ENCODE measurements at places on chromosomes 6 and 20.

DNA sequence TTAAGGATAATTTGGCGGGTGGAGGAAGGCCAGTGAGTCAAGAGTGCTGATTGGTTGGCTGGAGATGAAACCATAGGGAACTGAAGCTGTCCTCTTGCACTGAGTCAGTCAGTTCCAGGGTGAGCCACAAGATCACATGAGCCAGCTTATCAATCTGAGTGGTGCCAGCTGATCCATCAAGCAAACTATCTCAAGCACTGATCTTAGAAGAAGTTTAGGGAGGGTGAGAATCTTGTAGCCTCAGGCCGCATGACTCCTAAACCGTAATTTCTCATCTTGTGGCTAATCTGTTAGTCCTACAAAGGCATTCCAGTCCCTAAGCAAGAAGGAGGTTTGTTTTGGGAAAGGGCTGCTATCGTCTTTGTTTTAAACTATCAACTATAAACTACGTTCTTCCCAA lies 954.3 kb downstream of the KIF16B start:
- DNase-seq, result no peak

GRCh38 chr6:2973676-2974075 lies 2.3 kb upstream of the SERPINB6 start:
- DNase-seq, result no peak

DNA sequence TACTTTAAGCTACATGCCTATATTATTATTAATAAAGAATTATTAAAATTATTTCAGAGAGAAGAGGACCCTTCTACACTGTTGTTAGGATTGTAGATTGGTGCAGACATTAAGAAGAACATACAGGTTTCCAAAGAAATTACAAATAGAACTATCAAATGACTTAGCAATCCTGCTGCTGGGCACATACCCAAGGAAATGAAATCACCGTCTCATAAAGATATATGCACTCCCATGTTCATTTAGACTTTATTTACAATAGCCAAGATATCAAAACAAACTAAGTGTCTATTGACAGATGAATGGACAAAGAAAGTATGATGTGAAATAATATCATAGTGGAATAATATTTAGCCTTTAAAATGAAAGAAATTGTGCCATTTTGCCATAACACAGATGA lies 687.7 kb upstream of the POU3F2 start:
- no peak for DNase-seq

GRCh38 chr6:39772559-39773273 lies 19.5 kb upstream of the DAAM2 start:
- DNase-seq, result no peak

GRCh38 chr20:49573900-49574416 lies 6.0 kb upstream of the PTGIS start:
- no peak for DNase-seq

- DNase-seq, result no peak
These were observed 100.9 kb downstream of the TFAP2C start for GRCh38 chr20:56730003-56730402.

DNA sequence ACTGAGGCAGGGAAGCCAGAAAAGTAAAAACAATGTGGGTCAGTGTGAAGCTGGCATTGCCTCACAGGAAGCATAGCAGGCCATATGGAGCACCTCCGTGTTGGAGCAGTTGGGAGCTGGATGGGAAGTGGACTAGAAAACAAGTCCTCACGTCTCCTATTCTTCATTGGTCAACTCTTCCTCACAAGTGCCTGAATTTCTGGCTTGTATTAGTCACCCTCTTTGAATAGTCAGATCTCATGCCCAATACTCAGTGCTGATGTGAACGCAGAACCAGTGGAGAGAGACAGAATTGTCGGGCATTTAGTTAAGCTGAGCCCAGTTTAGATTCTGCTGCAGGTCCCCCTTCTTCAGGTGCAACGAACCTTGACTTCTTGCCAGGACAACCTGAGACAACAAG lies 22.3 kb upstream of the RSPO3 start:
- DNase-seq, result no peak

- DNase-seq, result no peak
These were observed 378.8 kb upstream of the ARID1B start for GRCh38 chr6:156398371-156398770.

DNA sequence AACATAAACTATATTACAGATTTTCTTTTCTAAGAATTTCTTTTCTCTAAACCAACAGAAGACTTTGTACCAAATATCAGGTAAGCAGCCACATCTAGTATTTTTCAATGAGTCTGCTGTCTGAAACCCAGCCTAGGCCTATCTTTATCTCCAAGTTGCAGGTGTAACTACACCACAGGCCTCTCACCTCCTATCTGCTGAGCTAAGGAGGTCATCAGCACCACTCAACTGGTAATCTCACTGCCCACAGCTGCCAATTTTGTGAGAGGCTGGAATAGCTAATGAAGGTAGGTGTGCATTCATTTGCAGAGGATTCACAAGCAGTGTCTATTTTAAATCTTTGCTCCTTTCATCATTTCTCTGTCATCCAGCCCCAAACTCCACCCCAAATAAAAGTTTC lies 584.8 kb downstream of the HDGFL1 start:
- no peak for DNase-seq

DNA sequence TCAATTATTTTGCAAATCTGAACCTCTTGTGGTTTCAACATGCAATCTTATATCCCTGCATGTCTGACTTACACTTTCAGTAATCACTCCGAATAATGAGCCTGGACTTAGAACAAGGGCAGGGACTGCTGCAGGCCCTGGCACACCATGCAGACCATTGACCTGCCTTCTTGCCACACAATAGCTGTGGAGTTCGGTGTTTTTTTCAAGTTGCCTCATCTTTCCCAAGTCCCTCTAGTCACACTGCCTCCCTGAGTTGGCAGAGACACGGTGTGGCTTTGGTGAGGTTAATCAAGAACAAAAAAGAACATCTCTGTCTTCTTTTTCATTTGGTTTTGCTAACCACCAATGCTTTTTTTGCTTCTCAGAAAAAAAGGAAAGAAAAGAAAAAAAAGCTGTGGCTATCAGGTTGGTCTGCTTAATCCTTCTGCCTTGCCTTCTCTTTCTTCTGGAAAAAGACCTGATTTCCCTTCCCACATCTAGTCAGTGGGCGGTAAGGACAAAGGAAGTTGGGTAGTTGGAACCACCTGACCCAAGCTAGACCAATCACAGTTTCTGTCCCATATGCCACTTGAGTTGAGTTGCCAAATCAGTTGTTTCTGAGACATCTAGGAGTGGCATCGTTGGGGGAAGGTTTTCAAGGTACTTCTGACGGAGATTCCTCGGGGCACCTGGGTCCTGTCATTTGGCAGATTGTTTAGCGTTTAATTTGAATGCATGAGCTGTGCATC lies 55.9 kb upstream of the TASP1 start:
- no peak for DNase-seq

- DNase-seq, result no peak
These were observed 160.5 kb upstream of the LAMP5 start for GRCh38 chr20:9353916-9354276.

DNA sequence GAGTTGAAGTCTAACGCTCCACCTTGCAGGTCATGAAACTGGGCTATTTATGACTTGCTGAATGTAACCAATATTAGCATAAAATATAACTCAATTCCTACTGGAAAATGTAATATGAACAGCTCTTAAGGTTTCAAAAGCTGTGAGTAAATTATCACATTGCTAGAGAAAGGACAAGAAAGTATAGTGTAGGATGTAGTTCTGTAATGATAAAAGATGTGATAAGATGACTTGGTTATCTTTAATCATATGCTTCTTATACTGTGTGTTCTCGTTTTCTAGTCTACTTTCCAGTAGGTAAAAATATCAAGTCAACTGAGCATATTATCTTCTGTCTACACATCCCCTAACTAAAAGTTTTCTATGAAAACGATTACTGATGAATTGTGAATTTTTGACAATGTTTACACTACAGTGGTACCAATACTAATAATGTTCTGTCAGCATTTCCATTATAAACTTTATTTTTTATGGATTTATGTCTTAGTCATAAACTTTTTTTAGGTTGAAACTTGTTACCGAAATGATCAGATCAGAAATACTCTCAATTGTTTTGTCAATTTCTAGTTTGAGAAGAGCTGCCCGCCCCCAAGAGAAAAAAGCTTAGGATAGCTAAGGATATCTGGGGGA lies 14.6 kb downstream of the MED23 start:
- DNase-seq, result no peak

- no peak for DNase-seq
These were observed 195.9 kb upstream of the SULF2 start for GRCh38 chr20:47981222-47981621.

GRCh38 chr20:17566345-17566744 lies 3.5 kb upstream of the DSTN start:
- no peak for DNase-seq

- DNase-seq, result no peak
These were observed 1.9 kb upstream of the POU3F2 start for GRCh38 chr6:98832284-98833056.

- DNase-seq, result no peak
These were observed 266.1 kb upstream of the ARID1B start for GRCh38 chr6:156511051-156511450.

GRCh38 chr6:167690931-167691330 lies 135.8 kb upstream of the AFDN start:
- DNase-seq, result no peak

DNA sequence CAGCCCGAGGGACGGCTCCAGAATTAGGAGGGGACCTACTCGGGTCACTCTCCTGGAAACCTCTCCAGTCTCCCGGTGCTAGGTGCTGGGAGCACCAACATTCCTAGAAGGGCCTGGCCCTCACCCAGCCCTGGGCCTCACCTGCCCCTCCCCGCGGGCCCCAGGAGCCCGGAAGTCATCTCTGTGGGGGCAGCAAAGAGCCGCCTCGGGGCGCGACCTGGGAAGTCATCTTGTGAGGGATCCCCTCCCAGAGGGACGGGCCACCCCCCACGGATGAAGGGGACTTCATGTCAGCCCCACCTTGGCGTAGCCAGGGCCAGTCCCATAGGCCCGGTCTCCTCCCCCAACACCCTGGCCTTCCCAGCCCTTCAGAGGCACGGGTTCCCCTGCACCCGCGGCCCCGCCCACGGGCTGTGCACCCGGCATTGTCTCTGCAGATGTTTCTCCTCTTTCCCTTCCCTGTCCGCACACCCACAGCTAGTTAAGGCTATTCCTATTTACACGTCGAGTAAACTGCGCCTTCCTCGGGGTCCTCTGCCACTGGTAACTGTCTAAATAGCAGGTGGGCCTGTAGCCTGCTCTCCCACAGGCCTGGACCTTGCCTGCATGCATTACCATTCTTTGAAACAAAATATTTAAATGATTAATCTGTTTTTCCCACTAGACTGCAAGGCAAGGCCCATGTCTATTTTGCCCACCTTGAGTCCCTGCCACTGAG lies 896 bp upstream of the RNASET2 start:
- DNase-seq, result peak; percentile 58

- DNase-seq, result no peak
These were observed 122.3 kb downstream of the JARID2 start for GRCh38 chr6:15368186-15368585.

DNA sequence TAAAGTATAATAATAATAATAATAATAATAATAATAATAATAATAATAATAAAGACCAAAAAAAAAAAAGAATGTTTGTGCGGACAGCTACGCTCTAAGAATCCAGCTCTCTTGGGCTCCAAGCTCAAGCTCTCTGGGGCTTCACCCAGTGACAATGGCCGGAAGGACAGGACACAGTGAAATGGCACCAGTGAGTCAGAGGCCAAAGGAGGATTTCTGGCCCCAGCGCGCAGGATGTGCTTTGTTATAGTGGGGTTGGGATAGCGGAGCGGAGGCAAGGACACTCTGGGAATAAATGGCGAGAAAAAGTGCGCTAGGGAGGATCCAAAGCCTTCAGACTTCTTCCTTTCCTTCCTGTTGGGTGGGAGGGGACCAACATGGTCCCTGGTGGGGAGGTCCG lies 38.2 kb downstream of the HLA-A start:
- no peak for DNase-seq

- DNase-seq, result no peak
These were observed 84.4 kb upstream of the SCAF8 start for GRCh38 chr6:154648888-154649205.

DNA sequence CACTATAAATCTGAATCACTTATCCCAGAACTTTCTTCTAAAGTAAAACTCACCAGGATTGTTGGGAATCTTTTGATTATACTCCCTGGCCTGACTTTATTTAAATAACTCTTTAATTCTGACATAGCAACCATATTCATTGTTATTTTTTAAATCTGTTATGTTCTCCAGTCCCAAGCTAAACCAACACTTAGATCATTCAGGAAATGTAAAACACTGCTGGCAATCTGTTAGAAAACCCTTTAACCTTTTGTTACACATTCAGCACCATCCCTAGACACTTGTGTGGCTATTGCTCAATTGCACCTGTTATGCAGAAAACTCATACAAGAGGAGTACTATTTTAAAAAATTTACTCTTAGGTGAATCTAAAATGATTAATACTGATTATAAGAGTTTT lies 101.8 kb upstream of the NHSL1 start:
- DNase-seq, result no peak

DNA sequence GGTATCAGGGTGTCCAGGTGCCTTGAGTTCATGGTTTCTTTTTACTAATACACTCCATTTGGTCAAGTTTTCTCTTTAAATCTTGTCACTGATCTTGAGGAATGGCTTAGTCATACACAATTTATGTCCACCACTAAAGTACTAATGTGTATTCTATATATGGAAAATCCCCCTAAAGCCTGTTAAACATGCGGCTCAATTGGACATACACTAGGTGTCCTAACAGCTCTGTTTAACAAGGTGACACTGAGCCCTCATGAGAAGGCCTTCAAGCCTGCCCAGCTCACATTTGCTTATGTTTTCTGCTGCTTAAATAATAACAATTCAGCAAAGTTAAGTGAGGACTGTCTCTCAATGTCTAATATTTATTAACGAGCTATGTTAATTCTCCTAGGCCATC lies 31.5 kb downstream of the PDE7B start:
- DNase-seq, result no peak

- no peak for DNase-seq
These were observed 243.2 kb upstream of the ARID1B start for GRCh38 chr6:156533872-156534524.

- no peak for DNase-seq
These were observed 44.5 kb downstream of the TIAM2 start for GRCh38 chr6:155039618-155040017.

- DNase-seq, result no peak
These were observed 18.0 kb upstream of the GSTA3 start for GRCh38 chr6:52927451-52927850.

DNA sequence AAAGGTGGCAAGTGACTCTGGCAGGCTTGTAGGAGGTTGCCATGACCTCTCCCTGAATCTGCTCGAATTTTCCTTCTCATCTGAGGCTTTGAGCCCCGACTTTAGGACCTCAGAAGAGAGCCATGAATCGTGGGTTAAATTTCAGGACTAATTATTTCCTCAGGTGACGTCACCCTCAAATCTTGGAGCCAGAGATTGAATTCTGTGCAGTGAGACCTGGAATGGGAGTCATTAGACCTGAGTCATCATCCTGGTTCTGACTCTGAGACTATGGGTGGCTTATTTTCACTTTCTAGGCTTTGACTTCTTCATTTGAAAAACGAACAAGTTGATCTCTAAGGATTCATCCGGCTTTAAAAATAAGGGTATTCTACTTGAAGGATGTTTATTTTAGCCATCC lies 48.5 kb upstream of the PDYN start:
- no peak for DNase-seq

GRCh38 chr6:109456111-109456583 lies 575 bp upstream of the MICAL1 start:
- no peak for DNase-seq

Measured in activated CD4-positive, alpha-beta T cell treated with anti-CD3 and anti-CD28 coated beads, Interleukin-2, Interleukin-6, amounts not matched to agents 100 ng/mL and 50 ng/mL, durations not matched to agents 16 hours and 8 hours (primary cell).